Endothelial cell (in vitro differentiated cells): ENCODE measurements at places on chromosomes 16 and 17.
A peak's percentile ranks its signal among the peaks of the same experiment; 100 is the strongest.

DNA sequence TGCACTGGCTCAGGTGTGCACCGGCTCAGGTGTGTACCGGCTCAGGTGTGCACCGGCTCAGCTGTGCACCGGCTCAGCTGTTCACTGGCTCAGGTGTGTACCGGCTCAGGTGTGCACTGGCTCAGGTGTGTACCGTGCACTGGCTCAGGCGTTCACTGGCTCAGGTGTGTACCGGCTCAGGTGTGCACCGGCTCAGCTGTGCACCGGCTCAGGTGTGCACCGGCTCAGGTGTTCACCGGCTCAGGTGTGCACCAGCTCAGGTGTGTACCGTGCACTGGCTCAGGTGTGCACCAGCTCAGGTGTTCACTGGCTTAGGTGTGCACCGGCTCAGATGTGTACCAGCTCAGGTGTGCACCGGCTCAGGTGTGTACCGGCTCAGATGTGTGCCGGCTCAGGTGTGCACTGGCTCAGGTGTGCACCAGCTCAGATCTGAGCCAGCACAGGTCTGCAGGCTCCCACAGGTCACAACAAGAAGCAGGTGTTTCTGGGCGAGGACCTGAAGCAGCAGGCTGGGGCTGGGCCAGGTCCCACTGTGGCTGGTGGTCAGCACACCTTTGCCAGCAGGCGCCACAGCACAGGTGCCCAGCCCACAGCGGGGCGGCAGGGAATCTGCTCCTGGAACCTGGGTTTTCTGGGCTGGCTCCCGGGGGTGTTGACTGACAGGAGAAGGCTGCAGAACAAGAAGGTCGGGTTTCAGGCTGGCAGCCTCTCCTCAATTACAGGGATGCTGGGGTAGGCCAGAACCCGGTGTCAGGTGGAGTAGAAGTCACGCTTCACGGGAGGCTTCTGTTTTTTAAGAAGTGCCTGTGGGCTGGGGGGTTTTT, 17.2 kb downstream of the METRNL start:
- peaks cover 3% of the 10 kb centered on the region for H3K36me3 ChIP-seq
- no peak overlapping the region for H3K4me3 ChIP-seq
- DNase-seq = no peak
- H3K27me3 ChIP-seq = peaks cover 1% of the 10 kb centered on the region

DNA sequence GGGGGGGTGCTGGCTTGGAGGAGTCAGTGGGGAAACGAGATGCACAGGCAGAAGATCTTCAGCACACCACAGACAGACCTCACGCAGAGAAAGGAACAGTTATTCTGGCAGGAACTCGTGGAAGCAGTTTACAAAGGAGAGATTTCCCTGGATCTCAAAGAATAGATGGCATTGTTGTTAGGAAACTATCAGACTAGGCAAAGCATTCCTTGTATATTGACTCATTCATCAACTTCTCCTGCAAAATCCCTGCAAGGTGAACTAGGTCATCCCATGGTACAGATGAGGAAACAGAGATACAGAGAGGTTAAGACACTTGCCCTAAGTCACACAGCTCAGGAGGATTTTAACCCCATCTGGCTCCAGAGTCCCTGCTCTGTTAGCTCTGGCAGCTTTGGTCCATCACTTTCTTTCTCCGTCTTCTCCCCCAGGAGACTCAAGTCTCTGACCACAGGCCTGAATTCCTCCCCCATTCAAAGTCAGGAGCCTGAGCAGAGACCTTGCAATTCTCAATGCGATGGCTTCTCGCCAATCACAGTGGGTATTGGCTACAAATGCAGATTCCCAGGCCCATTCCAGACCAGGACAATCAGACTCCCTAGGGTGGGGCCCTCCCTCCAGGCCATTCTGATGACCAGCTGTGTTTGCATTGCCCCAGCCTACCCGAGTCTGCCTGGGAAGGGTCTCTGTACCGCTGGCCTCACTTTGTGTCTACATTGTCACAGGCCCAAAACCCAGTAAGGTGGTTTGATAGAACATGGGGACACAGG, 56.4 kb downstream of the LITAF start:
- H3K4me3 ChIP-seq = no peak overlapping the region
- no peak overlapping the region for H3K27ac ChIP-seq
- H3K4me1 ChIP-seq = peaks cover 8% of the 10 kb centered on the region
- peaks cover 4% of the 10 kb centered on the region for H3K27me3 ChIP-seq

DNA sequence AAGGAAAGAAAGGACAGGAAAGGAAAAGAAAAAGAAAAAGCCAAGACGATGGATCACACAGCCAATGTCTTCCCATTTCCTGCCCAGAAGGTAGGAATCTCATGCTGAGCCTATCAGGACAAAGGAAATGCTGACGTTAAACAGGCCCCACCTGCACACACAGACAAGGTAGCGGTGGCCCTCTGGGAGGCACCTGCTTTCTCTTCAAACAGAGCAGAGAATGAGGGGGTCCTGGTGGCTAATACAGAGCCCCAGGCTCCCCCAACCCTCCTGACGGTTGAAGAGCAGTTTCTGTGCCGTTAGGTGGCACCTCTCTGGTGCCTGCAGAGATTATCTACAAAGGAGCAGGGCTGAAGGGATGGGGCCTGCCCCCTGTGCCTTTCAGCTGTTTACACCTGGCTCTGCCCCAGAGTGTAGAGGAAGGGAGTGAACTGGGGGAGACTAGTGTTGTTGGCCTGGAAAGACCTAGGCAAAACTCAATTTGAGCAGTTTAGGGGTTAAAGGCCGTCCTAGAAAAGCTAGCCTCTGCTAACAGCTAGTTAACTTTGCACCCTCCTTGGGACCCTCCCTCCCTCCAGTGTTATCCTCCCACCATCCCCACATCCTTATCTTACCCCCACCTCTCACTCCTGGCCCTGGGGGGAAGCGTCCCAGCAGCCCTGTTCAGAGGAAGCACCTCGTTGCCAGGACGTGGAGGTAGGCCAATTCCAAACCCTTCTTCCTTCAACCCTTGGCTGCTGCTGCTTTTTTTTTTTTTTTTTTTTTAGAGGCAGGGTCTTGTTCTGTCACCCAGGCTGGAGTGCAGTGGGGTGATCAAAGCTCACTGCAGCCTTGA, 56.3 kb downstream of the ARHGAP27 start:
- H3K4me1 ChIP-seq = peaks cover 14% of the 10 kb centered on the region
- H3K27me3 ChIP-seq = peaks cover 9% of the 10 kb centered on the region
- no peak overlapping the region for H3K4me3 ChIP-seq
- DNase-seq = no peak
- H3K27ac ChIP-seq = peak overlapping the region; percentile 77
- no peaks in the 10 kb centered on the region for H3K36me3 ChIP-seq

GRCh38 chr16:72159386-72159785, 12.6 kb downstream of the PMFBP1 start:
- no peaks in the 10 kb centered on the region for H3K4me1 ChIP-seq
- peaks cover 2% of the 10 kb centered on the region for H3K27me3 ChIP-seq
- H3K27ac ChIP-seq = no peak overlapping the region
- no peak for DNase-seq

DNA sequence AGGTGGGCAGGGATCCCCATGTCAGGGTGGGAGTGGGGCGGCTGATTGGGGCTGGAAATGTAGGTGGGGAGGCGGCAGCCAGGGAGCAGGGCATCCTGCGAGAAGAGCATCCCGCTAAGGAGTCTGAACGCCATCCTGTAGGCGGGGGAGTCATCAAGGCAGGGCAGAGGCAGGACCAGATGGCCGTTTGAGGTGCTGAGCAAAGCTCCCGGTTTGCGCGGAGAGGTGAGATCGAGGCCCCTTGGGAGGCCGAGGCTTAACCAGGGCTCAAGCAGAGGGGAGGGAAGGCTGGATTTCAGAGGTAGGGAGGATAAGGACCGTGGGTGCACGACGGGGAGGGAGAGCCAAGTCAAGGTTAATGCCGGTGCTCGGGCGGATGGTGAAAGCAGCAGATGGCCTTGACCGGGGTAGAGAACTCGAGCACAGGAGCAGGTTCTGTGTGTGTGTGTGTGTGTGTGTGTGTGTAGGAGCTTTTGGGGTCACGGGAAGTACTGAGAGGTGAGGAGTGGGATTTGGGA, 472 bp upstream of the NME2 start:
- H3K4me3 ChIP-seq = peak overlapping the region; percentile 98
- H3K36me3 ChIP-seq = peaks cover 28% of the 10 kb centered on the region
- H3K27me3 ChIP-seq = peaks cover 15% of the 10 kb centered on the region
- H3K4me1 ChIP-seq = peaks cover 7% of the 10 kb centered on the region
- peak; percentile 16 for DNase-seq

- H3K27ac ChIP-seq = no peak overlapping the region
- no peak overlapping the region for H3K4me3 ChIP-seq
- no peaks in the 10 kb centered on the region for H3K27me3 ChIP-seq
- no peaks in the 10 kb centered on the region for H3K4me1 ChIP-seq
These were observed 16.6 kb upstream of the VWA3A start for GRCh38 chr16:22075776-22076175.

- H3K4me3 ChIP-seq = peak overlapping the region; percentile 67
- H3K36me3 ChIP-seq = peaks cover 31% of the 10 kb centered on the region
These were observed 2.8 kb downstream of the CFAP119 start for GRCh38 chr16:30758988-30759491.
